B cell (primary cell): ENCODE measurements at places on chromosomes 1 and 21. TPM values are rescaled to one million over a fixed set of nuclear protein-coding genes. Genes with fewer than 3 reads are reported as not detected.

GRCh38 chr21:44374601-44375280, 21.3 kb downstream of the TRPM2 start:
- DNase-seq: no peak

DNA sequence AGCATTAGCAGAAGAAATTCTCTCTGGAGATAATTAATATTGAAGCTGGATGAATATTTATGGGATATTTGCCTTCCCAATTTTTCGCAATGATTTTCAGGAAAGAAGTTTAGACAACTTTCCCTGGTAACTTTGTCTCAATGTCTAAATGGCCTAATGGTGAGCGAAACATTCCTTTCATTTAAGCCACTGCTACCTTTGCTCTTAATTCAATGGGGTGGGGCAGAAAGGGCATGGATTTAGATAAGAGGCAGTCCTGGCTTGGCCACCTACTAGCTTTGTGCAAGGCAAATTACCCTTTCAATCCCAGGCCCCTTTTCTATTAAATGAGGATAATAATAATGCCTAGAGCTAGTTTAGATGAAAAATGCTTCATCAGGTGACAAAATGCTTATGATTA, 27.1 kb upstream of the LYST start:
- DNase-seq: no peak

DNA sequence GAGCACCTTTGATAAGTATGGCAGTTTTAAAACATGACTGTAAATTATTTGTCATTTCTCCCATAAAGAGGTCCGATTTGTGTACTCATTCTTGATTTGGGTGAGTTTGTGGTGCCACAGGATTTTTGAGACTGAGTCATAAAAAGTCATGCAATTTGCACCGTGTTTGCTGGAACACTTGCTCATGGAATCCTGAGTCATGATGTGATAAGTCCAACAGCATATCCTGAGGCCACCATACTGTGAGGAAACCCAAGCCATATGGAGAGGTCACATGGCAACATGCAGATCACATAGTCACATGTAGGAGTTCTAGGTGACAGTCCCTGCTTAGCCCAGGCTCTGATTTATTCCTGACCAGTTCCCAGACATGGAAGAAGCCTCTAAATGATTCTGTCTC, 40.8 kb upstream of the PRRX1 start:
- DNase-seq: no peak

GRCh38 chr1:213779228-213779627, 208.5 kb upstream of the PROX1 start:
- no peak for DNase-seq

DNA sequence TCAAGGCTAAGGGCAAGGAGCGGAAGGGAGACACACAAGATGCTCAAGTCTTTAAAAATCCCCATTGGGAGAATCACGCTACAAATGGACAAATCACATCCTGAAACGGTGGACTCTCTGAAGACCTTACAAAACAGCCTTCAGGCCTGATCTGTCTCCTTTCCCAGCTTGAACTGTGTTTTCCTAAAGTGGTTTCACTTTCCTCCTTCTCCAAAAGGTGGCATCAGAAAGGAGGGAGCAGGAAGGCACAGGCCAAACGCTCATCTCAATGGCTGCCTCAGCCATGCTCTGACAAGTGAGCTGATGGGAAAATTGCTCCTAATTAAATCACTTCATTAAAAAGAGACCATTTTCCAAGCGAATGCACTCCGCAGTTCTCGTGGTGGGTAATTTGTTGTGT, 47.7 kb downstream of the UTP25 start:
- no peak for DNase-seq

DNA sequence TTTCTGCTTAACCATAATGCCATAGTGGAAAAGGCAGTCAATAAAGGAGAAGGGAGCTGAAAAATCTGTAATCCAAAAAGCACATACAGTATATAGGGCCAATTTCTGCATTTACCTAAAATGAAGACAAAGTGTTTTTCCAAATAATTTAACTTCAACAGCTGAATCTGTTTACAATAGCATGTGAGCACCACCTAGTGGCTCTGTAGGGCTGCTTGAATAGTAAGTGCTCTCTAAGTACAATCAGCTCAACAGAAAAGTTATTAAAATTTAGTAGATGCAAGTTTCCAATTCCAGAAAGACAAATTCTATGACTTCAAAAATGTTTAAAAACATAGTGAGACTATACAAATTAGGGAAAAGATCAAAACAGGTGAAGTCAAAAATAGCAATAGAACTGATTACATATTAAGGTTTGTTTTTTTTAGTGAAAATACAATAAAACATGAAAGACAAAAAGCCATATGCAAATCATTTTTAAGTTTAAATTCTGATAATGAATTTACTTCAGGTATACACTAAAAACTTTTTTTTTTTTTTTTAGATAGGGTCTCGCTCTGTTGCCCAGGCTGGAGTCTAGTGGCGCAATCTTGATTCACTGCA, 220.0 kb downstream of the SETD4 start:
- peak; percentile 68 for DNase-seq

- DNase-seq: no peak
These were observed 77.8 kb downstream of the MAN1C1 start for GRCh38 chr1:25694167-25695007.

- no peak for DNase-seq
These were observed 4.1 kb upstream of the COL6A2 start for GRCh38 chr21:46093668-46094400.

DNA sequence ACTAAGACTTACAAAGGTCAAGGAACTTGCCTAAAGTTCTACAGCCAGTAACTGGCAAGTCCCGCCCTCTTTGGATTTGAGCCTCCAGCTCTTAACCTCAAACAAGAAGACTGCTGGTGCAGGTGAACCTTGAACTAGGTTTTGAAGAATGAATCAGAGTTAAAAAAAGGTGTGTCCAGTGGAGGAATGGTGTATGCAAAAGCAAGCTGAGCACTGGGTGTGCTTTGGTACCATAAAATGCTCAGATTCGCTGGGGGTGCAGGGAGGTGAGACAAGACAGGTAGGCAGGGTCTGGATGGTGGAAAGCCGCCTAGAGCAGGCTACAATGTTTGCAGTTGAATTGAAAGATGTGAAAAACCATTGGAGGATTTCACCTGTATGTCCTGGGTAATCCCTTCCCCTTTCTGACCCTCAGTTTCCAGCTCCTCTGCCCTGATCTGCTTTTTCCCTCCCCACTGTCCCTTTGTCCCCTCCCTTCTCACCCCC, 39.8 kb downstream of the FOXD2 start:
- DNase-seq: no peak

DNA sequence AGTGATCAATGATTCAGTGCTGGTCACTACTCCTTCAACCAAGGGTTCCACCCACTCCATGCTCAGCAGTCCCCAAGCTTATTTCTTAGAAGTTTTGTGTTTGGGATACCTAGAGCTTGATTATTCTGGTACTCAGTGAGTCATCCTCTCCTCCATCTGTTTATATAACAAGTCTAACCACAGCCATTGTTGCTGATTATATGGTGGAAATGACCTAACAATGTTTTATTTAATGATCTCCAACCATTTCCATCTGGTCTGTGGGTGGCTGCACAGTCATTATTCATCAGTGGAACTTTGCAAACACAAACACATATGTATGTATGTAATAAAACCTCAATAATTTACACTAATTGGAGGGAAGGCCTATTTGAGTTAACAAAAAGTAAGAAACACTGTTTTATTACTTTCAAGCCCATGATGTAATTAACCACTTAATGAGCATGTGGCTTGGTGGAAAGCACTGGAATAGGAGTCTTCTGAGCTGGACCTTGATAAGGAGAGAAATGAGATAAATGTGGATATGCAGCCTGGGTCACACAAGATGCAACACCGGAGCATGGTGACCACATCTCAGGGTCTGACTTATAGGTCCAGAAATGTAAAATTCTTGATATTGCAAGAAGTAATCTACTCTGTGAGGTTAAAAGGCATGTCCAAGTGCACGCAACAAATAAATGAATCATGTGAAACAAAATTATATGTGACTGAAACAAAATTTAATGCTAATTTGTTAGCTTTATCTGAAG, 99.0 kb upstream of the WLS start:
- DNase-seq: no peak

DNA sequence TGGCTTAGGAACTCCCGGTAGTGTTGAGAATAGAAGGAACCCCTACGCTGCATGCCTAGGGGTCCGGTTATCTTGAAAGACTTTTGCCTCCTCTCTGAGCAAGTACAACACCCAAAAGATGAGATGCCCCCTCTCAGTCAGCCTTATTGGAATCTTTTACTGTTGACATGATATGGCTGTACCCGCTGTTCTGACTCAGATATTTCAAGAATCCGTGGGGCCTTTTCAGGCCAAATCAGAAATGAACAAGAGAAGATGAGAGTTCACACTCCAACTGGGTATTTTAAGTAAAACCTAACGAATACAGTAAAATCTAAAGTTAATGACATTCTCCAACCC, 164.2 kb downstream of the PPIAL4G start:
- DNase-seq: no peak

DNA sequence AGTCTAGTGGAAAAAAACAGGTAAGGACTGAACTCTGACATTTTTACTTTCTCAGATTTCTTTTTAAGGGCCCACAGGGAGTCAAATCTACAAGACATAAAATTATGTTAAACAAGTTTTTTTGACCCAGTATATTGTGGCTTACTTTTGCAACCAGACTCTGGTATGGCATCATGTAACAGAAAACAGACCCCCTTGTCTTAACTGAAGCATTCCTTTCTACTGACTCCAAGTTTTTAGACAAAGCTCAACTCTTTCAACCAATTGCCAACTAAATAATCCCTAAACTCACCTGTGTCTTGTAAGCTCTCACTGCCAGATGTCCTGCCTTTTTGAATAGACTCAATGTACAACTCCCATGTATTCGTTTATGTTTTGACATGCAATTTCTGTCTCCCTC, 64.3 kb downstream of the FASLG start:
- no peak for DNase-seq

- DNase-seq: no peak
These were observed 17.0 kb downstream of the CAMK1G start for GRCh38 chr1:209600541-209600940.

DNA sequence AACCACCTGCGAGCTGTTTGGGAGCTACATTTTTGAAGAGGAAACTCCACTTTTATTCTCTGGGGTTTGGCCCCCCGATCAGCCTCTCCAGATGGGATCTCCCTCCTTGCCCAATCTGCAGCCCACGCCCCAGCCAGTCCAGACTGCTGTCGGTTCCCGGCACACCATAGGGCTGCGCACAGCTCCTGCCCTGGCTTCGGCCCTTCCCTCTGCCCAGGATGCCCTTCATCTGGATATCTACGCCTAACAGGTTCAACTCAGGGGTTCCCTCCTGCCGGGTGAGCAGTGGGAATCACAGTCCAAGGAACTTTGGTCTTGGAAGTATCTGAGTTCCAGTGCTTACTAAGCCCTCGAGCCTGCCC, 135.3 kb downstream of the KAZN start:
- DNase-seq: no peak

GRCh38 chr1:225918280-225918679, 5.8 kb downstream of the PYCR2 start:
- DNase-seq: no peak

DNA sequence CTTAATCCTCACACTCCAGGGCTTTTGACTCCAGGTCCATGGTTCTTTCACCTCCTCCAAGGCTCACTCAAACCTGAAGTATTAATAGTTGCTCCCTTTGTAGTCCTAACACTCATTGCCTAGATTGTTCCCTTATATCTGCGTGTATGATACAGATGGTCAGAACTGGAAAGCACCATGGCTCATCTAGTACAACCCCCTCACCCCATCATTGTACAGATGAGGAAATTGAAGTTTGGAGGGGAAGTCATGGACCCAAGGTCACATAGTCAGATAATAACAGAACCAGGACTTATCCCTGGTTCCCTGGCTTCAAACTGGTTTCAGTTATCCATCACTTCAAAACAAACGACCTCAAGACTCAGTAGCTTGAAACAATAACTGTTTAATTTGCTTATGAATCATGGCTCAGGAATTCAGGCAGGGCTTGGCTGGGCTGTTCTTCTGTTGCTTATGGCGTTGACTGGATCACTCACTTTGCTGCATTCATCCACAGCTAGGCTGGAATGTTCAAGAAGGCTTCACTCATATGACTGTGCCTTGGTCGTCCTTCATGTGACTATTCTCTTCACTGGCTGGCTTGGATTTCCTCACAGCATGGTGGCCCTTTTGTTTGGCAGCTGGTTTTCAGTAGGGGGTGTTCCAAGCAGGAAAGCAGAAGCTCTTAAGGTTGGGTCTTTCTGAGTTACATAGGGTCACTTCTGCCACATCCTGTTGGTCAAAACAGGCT, 5.0 kb downstream of the NOS1AP start:
- DNase-seq: no peak

DNA sequence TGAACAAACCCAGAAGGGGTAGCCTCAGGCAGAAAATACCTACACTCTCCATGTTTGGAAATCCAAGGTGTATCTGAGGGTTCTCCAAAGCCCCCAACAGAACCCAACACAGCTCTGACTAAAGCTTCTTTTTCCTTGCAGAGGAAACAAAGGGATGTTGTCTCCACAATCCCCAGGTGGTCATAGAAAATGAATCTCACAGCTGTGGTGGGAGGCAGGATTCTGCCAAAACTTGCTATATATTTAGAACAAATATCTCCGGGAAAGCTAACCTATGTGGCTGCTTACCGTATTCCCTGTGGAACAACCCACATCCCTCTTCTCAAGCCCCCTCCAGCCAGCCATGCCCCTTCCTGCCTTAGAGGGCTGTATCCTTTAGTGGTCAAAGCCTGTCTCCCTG, 406.1 kb downstream of the PRDM2 start:
- no peak for DNase-seq

- no peak for DNase-seq
These were observed 85.4 kb upstream of the ACTRT2 start for GRCh38 chr1:2935751-2936390.

DNA sequence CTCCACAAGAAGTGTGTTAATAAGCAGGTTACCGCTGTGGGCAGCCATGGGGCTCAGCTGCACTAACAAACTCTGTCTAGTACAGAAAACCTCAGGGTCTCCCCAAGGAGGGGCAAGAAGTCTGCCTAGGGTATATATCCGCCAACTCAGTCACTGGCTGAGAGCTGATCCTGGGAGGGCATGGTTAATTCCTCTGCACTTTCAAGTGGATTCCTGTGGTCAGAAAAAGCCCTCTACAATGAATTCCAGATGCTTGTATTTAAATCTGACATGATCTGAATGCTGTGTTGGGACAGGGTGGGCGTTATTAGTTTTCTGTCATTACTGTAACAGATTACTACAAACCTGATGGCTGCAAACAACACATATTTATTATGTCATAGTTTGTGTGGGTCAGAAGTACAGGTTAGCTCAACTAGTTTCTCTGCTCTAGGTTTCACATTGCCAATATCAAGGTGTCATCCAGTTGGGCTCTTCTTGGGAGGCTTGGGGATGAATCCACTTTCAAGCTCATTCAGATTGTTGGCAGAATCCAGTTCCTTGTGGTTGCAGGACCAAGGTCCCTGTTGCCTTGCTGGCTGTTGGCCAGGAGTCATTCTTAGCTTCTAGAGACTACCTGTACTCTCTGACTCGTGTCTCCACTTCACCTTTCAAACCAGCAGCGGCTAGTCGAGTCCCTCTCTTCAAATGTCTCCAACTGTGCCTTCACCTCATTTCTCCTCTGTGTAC, 8.0 kb upstream of the SELE start:
- DNase-seq: no peak

GRCh38 chr1:235766794-235767285, 99.9 kb downstream of the LYST start:
- no peak for DNase-seq

Gene COQ8A
- polyA plus RNA-seq: 44.3 and 62.5 TPM in 2 replicates

Gene OPRD1
- not detected in 2 replicates for polyA plus RNA-seq

Gene WNT9A
- 0.04 TPM in 1 of 2 replicates, not detected in the other for polyA plus RNA-seq

Gene COL16A1
- 0.07 TPM in 1 of 2 replicates, not detected in the other for polyA plus RNA-seq

Gene SH2D1B
- 0.15 and 0.59 TPM in 2 replicates for polyA plus RNA-seq

Gene KRTAP26-1
- polyA plus RNA-seq: not detected in 2 replicates
